ENCODE measurements at places on chromosomes 7 and 10.

DNA sequence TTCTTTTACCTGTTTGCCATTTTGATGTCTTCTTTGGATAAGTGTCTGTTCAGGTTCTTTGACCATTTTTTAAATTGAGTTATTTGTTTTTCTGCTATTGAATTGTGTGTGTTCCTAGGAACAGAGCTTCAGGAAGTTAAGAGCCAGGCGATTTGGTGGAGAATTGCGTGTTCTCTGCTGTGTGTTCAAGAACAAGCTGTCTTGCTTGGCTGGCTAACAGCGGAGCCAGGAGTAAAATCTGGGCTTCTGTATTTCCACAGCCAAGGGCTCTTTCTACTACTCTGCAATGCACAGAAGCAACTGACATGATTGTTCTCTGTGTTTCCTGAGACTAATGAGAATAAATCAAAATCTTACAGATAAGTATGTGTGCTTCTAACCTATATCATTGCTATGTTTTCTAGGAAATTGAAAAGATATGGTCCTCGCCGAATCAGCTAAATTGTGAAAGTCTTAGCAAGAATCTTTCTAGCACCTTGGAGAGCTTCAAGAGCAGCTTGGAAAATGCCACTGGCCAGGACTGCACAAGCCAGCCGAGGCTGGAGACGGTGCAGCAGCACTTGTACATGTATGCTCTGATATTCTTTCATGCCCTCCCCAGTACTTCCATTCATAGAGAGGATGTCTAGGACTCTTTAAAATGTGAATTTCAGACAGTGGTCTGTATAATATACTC is 124.2 kb downstream of the ABCA13 start:
- no peak for DNase-seq

DNA sequence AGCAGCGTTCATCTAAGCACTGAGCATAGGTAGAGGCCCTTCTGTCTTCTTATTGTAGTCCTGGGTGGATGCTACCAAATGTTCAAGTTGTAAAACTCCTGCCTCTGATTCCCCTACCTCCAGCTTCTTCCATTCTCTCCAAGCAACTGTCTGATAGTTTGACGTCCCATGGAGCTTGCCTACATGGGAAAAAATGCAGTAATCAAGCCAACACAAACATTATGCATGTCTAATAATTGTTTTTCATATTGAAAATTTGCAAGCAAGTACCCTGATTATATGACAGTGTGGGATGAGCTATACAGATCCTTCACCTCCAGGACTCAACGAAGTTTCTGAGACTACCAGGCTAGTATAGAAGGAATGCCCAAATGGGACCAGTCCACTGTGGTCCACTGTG is 31.0 kb upstream of the TRUB1 start:
- no peak for DNase-seq

DNA sequence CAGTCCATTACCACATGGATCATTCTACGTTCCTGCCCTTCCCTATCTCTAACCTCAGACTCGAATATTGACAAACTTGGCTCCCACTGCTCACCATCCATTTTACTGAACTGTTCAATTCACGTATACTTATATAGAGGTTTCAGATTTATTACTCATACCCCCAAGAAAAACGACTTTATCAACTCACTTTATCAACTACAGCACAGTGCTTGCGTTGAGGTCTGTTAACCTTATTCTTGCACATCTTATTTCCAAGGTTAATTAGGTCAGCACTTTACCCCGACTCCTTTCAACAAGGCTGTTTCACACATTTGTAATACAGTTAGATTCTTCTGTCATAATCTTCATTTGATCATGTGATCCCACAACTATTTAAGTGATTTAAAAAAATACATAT is 162.3 kb upstream of the AHR start:
- no peak for DNase-seq

GRCh38 chr7:4875391-4875790 is 8.1 kb downstream of the RADIL start:
- no peak for DNase-seq

GRCh38 chr7:137940656-137941518 is 61.0 kb downstream of the CREB3L2 start:
- DNase-seq, result no peak

DNA sequence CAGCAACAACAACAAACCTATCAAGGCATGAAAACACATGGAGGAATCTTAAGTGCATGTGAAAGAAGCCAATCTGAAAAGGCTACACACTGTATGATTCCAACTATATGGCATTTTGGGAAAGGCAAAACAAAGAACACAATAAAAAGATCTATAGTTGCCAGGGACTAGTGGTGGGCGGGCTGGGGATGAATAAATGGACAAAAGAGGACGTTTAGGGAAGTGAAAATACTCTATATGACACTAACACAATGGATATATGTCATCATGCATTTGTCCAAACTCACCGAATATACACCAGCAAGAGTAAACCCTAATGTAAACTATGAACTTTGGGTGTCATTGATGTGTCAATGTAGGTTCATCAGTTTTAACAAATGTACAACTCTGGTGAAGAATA is 89.1 kb downstream of the SEMA3E start:
- no peak for DNase-seq

DNA sequence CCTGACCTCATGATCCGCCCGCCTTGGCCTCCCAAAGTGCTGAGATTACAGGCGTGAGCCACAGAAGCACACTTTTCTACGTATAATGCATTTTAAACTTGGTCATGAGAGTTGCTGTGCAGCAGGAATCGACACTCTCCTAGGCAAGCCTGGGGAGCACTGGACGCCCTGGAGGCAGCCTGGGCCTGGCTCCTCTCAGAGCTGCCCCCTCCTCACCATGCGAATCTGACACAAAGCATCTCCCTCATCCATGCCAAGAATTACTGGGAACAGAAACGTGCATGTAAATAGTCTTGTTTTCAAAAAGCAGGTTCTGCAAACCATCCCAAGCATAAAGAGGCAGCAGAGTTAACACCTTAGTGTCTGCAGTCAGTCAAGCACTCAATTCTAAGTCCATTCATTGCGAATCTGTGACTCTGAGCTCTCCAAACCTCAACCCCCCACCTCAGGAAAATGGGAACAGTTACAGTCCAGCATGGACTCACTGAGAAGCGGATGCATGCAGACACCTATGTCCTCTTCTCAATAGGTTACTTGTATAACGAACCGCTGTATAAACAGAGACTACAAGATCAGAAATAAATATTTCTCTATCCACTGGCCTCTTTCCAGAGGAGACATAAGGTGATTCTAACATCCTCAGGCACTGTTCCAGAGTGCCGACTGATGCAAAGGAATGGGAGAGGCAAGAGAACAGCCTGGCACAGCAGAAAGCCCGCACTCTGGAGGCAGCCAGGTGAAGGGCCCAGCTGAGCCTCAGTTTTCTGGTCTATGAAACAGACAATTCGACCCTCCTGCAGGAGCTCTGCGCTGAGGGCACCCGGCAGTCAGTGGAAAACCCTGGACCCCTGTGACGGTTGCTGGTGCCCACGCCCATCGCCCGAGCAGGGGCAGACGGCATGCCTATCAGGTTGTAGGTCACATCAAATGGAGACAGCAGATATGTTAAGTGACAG is 68.9 kb downstream of the MAD1L1 start:
- no peak for DNase-seq

- no peak for DNase-seq
Measured at GRCh38 chr10:86580521-86580891, 58.9 kb upstream of the WAPL start.

- DNase-seq, result no peak
Measured at GRCh38 chr10:4586776-4587175, 239.2 kb upstream of the AKR1E2 start.

DNA sequence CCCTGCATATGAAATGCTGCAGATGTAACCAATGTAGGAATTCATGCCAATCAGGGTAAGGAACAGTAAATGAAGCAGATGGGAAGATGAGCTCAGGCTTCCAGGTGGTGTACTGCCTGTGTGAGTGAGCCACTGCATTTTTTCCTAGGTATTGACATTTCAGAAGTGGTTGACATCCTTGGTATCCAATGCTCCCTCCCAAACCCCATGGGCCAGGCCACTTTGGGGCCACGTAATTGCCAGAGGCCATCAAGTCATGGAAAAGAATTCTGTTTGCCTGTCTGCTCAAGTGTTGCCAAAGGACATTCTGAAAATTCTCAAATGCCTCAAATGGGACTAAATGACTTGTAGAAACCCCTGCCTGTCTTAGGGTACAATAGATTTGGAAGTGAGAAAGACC is 384.6 kb downstream of the GATA3 start:
- no peak for DNase-seq

- DNase-seq, result no peak
Measured at GRCh38 chr10:114110174-114110972, 63.6 kb downstream of the CCDC186 start.

DNA sequence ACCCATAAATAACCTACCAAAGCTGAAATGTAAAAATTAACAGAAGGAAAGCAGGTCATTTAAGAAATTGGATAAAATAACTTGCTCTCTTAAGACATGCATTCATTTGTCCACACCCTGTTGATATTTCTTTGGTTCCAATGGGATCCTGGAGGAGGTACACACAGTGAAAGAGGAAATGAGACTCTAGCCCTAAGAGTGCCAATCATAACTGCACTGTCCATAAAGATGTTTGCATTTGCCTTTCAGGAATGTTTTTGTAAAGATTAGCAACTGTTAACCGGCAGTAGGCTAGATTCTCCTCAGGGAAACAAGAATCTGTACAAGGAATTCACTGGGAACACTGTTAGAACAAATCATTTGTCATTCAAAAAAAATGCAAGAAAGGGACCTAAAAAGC is 61.0 kb downstream of the MEOX2 start:
- DNase-seq, result no peak

- DNase-seq, result no peak
Measured at GRCh38 chr7:137925754-137926153, 76.1 kb downstream of the CREB3L2 start.

DNA sequence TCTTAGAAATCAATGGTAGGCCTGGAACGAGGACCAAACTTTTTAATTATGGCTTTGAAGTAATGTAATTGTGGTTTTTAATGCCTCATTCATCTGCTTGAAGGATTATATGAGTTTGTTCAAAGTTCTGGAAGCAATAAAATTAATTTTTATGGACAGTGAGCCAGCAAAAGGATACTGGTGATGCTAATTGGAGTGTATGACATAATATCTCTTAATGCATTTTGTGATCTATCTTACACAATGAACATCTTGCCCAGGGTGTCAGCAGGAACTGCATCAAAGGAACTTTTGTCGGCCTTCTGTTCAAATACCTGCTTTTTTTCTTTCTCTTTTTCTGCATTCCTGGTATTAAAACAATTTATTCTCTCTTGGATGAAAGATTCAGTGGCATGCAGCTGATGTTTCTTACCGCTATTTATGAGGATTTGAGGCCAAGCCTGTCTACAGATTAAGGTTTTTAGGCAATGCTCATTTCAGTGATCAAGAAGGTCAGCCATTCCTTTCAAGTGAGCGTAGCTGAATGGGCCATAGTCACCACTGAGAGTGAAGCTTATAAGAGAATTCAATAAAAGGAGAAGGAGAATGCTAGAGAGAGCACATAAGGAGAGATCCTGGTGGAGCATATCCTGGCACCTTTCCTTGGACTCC is 974.8 kb downstream of the SORCS3 start:
- DNase-seq, result no peak

DNA sequence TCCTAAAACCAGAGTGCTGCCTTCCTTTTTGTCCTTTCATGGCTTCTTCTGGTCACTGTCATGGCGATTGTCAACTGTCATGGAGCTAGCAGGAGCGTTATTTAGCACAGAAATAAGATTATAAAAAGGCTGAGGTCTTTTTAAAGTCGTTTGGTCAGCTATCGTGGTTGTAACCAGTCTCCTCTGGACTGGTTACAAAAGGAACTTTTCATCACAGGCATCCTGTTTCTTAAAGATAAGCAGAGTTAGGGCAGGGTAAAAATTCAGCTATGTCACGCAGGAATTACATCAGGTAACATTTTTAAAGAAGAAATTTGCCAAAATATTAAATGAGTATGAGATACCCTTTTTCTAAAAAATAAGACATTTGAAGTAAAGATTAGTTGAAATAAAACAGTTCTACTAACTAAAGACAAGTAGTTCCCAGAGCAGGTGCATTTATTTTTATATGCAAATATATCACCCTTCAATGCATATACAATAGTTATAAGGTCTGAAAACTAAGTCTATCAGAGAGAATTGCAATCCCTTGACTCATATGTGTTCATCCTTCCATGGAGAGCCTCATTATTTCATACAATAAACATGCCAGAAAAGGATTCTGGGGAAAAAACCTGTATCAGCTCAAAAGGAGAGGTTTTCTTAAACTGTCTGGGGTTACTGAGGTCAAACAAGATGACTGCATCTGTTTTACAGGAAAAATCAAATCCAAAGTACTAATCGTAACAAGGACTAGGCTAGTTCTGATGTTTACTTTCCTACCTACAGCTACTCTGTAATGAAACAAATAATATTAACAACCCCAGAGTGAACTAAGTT is 20.9 kb downstream of the FAM24A start:
- no peak for DNase-seq

GRCh38 chr10:117441812-117442443 is 66.7 kb upstream of the PDZD8 start:
- DNase-seq, result peak; percentile 98

- no peak for DNase-seq
Measured at GRCh38 chr10:119483001-119483400, 59.5 kb downstream of the RGS10 start.

DNA sequence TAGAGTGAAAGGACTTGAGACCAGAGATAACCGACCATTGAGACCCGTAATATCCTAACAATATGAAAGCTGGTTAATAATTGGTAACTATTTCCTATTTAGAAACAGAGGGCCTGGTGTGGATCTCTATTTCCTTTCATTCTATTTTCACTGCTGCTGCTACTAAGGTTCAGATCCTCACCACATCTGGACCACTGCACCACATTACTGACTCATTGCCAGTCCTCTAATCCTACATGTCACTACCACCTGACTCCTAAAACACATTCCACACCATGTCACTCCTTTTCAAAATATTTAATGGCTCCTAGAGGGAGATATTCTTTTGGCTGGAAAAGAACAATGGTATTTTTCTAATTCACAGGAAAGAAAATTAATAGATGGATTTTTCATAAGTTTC is 6.4 kb downstream of the USP54 start:
- DNase-seq, result peak; percentile 65

- DNase-seq, result no peak
Measured at GRCh38 chr7:142311876-142312275, 54.0 kb upstream of the PRSS58 start.

DNA sequence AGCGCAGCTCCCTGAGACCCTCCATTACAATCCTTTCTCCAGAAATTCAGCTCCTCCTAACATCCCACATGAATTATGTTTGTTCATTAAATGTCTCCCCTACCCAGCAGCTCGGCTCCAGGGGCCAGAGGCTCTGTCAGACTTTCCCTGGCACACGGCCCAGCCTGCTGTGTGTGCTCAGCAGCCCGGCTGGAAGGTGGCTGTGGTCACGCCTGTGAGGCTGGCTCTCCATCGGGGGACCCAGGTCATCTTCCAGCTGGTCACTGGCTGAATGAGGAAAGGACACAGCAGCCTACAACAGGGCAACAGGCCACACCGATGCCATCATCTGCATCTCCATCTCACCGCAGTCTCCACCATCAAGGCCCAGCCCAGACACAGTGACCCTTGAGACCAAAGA is 219.8 kb downstream of the MAD1L1 start:
- DNase-seq, result no peak

DNA sequence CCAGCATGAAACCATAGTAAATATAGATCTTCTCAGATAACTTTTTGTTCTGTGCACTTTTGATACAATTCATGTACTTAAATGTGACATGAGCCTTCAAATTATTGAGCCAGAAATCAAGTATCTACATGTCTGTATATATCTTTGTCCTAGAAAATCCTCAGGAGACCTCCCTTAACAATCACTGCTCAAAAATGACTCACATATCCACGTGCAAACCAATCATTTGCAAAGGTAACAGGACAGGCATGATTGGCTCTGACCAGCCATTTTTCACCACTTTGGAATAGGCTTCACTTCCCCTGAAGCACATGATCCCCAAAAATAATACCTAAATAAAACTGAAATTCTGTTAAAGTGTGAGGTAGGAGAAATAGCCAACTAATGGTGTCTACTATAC is 902.5 kb downstream of the PCDH15 start:
- DNase-seq, result no peak
